ENCODE measurements at places on chromosomes 6 and 20. TPM values are rescaled to one million over a fixed set of nuclear protein-coding genes. Genes with fewer than 3 reads are reported as not detected.

The COL11A2 gene
- total RNA-seq: 0.63 TPM

The DCDC2 gene
- total RNA-seq: not detected

DNA sequence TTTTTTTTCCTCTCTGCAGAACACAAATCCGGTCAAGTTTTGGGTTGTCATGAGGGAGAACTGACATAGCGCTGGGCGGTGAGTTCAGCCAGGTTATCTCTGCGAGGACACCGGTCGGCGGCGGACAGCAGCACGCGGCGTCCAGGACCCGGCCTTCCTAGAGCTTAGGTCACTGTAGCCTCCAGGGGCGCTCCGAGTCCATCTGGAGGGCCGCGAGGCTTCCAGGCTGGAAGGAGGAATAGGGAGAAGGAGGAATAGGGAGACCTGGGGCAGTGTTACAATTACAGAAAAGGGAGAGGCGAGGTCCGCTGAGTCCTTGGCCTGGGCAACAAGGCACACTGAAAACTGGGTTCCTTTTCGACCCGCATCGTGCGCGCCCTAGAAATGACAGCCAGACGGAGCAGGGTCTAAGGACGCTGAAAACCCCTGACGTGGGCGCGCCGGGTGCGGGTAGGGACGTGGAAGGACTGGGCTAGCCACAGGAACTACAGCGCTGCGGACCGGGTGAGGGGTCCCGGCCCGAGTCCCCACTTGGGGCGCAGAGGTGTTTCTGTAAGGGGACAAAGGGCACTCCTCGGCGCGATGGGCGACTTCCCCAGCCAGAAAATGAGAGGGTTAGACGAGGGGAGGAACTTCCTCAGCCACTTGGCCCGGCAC is 536 bp upstream of the FNDC1 start:
- DNase-seq: no peak

DNA sequence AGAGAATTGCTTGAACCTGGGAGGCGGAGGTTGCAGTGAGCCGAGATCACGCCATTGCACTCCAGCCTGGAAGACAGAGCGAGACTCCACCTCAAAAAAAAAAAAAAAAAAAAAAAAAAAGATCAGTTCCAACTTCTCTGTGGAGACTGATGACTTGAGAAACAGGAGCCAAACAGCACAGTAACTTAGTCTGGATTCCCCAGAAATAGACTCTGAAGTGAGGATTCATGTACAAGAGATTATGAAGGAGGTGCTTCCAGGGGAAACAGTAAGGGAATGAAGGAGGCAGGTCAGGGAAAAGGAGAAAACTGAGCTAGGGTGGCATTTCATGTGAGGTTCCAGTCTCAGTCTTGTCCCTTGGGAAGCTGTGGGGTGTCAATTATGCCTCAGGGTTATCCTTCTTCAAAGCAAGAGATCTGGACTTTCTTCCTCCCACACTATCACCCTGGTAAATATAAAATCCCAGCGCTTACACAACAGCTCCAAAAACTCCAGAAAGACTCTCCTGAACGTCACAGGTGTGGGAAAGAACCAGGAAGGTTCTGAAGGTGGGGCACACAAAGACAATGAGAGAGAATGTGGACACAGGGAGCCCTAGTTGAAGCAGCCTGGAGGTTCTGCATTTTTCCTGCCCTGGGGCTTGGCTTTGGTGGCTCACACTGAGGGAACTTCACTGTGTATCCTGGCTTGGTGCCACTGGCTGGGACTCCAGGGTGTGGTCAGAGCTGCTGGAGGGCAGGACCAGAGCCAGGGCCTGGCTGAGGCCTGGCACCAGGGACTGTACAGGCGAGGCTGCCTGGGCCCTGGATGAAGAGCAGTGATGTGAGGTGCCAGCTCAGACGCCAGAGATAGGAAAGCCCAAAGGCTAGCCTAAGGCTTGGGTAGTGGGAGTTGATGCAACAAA is 46.8 kb downstream of the PCNA start:
- peak; percentile 93 for DNase-seq

All from right atrium auricular region (tissue), 2 donors.